ENCODE measurements at places on chromosomes 7 and 10.

DNA sequence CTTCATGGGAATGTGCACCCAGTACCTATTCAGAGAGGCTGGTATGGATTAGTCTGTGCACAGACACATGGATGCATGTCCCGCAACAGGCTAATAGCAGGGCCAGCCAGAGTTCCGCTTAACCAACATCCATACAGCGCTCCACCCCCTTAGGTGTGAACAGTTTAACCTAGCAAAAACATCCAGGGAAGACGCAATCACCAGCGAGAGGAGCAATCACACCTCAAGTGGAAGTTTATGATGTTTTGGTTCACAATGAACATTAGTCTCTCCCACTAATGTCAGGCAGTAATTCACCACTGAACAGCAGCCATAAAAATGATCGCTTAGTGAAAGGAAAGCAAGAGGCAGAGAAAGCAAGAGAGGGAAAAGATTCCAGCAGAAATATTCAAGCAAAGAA lies 91.1 kb downstream of the PLXNA4 start:
- DNase-seq = no peak

- DNase-seq = no peak
Observed at GRCh38 chr7:139230023-139230422, 1.0 kb upstream of the UBN2 start.

GRCh38 chr10:49564461-49565009 lies 25.6 kb upstream of the ERCC6 start:
- no peak for DNase-seq

DNA sequence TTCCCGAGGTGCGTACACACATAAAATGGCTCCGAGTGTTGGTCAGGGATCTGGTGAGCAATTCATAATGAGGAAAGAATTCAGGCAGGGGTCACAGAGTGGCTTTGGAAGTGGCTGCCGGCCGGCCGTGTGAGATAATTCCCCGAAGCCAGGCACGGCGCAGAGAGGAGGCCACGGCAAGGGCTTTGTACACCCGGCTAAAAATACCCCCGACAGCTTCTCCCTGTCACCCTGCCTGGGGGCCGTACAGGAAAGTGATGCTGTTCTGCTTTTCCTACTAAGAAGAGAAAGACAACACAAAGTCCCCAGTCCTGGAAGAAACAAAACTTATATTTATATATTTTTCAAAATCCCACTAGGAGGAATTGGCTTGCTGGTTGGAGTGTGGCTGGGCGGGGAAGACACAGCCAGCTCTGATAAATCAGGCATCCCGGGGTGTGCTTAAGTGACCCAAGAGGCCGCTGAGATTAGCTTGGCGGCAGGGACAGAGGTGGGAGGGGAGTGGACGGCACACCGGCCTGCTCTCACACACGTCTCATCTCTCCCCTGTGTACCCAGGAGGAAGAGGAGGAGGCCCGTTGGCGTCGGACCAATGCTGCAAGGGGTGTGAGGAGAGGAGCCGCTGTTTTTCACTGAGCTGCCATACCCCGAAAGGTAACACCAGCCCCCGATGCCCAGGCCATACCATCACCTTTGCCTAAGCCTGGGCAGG lies 70.5 kb downstream of the ZMIZ1 start:
- DNase-seq = no peak

DNA sequence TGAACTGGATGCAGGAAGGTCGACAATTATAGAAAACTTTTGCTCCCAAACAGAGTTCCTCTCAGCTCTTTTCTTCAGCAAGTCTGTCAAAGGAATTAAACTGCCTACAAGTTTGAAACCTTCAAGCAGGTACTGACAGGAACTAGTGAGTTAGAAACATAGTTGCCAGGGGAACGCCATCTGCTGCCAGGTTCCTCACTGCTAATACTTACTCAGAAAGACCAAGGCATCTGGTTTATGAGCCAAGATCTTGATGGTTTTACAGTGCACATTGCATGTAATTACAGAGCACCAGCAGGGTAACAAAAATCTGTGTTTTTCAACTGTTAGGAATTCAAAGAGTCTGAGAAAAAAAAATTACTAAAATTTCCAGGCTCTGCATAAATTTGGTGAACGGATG lies 300.0 kb upstream of the NRG3 start:
- no peak for DNase-seq

- no peak for DNase-seq
Observed at GRCh38 chr10:104580321-104580720, 60.8 kb upstream of the SORCS3 start.

- no peak for DNase-seq
Observed at GRCh38 chr10:109450702-109451101, 472.6 kb downstream of the XPNPEP1 start.

GRCh38 chr10:111789821-111790220 lies 393.7 kb downstream of the GPAM start:
- no peak for DNase-seq

Data from stimulated activated CD4-positive, alpha-beta T cell treated with anti-CD3 and anti-CD28 coated beads, Interleukin-1b, Interleukin-23, amount 100 ng/mL, for 1 hour (primary cell).